ENCODE measurements at places on chromosomes 6 and 20. TPM values are rescaled to one million over a fixed set of nuclear protein-coding genes. Genes with fewer than 3 reads are reported as not detected.

C6orf52 gene
- total RNA-seq, result 1.5 TPM

NHLRC1 gene
- total RNA-seq, result 2.7 TPM

PRDM13 gene
- under 0.01 TPM for total RNA-seq

MAS1 gene
- total RNA-seq, result not detected

WFDC12 gene
- total RNA-seq, result not detected

BACH2 gene
- 0.55 TPM for total RNA-seq

TCF21 gene
- 1.9 TPM for total RNA-seq

TSBP1 gene
- total RNA-seq, result not detected

MCUR1 gene
- total RNA-seq, result 10.4 TPM

NKX2-2 gene
- total RNA-seq, result not detected

SYTL3 gene
- 2.8 TPM for total RNA-seq

OTOR gene
- not detected for total RNA-seq

PLG gene
- not detected for total RNA-seq

OR2H1 gene
- total RNA-seq, result not detected

TMEM63B gene
- 25.3 TPM for total RNA-seq

GABRR1 gene
- not detected for total RNA-seq

DEFB132 gene
- total RNA-seq, result not detected

PNLDC1 gene
- total RNA-seq, result not detected

TFAP2A gene
- total RNA-seq, result not detected

RBBP9 gene
- total RNA-seq, result 16.2 TPM

PCED1A gene
- 22.2 TPM for total RNA-seq

MRAP2 gene
- total RNA-seq, result 4.9 TPM

TMEM30A gene
- 202 TPM for total RNA-seq

HLA-DOB gene
- 0.12 TPM for total RNA-seq

ABCC10 gene
- total RNA-seq, result 24.6 TPM

TMEM14C gene
- 133 TPM for total RNA-seq

HCK gene
- total RNA-seq, result not detected

ACSS2 gene
- 66.3 TPM for total RNA-seq

SRMS gene
- not detected for total RNA-seq

RNF182 gene
- total RNA-seq, result 1.8 TPM

THBD gene
- total RNA-seq, result 18.5 TPM

MYLK2 gene
- 0.44 TPM for total RNA-seq

GRM4 gene
- under 0.01 TPM for total RNA-seq

OOEP gene
- not detected for total RNA-seq

BPIFA1 gene
- total RNA-seq, result not detected

SIRPG gene
- not detected for total RNA-seq

SLC25A27 gene
- 7.9 TPM for total RNA-seq

LHFPL5 gene
- total RNA-seq, result not detected

RALGAPB gene
- 32.7 TPM for total RNA-seq

CDH4 gene
- 8.5 TPM for total RNA-seq

BIRC7 gene
- not detected for total RNA-seq

ATP6V1G2 gene
- total RNA-seq, result 2.0 TPM

TCP11 gene
- total RNA-seq, result 0.25 TPM

PTGIS gene
- 58.2 TPM for total RNA-seq

RNF144B gene
- 0.62 TPM for total RNA-seq

PTPRK gene
- total RNA-seq, result 79.1 TPM

EHMT2 gene
- 74.0 TPM for total RNA-seq

CNPY3 gene
- total RNA-seq, result 19.0 TPM

ARFGEF3 gene
- total RNA-seq, result 1.7 TPM

MEP1A gene
- total RNA-seq, result not detected

GGT7 gene
- total RNA-seq, result 18.2 TPM
